ENCODE measurements at places on chromosomes 3 and 15.

- no peak for DNase-seq
Measured at GRCh38 chr3:182808041-182808770, 14.9 kb downstream of the ATP11B start.

GRCh38 chr3:197525706-197526105, 30.1 kb downstream of the BDH1 start:
- no peak for DNase-seq

GRCh38 chr15:32982001-32982400, 212.5 kb downstream of the FMN1 start:
- no peak for DNase-seq

- DNase-seq: no peak
Measured at GRCh38 chr3:18572809-18573208, 147.7 kb upstream of the SATB1 start.

DNA sequence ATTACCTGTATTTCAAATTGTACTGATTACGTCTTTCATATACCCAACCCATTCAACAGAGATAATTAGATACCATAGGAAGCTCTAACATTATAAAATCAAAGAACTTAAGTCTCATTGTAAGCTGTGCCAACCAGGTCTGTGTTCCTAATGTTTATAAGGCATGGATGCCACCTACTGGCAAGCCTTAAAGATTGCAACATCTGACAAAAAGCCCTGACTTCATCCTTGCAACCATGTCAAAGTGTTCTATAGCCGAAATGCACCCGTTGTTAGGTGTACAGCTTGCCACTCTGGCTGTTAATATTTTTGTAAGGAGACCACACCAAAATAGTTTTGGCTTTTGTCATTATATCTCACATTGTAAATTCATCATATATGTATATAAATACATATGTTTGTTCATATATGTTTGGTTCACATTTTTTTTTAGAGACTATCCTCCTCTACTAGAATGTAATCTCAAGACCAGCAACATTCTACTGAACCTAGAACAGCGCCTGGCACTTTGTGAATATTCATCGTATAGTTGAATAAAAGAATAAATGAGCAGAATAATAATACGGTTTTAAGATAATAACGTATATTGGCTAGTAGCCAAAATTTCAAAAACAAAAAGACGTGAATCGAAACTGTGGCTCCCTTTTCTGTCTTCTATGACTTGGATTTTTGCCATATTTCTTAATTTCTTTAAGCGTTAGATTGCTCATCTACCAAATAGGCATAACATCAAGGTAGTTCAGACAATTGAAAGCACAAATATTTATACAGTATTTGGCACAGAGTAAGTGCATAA, 258.1 kb downstream of the TBL1XR1 start:
- peak; percentile 36 for DNase-seq

DNA sequence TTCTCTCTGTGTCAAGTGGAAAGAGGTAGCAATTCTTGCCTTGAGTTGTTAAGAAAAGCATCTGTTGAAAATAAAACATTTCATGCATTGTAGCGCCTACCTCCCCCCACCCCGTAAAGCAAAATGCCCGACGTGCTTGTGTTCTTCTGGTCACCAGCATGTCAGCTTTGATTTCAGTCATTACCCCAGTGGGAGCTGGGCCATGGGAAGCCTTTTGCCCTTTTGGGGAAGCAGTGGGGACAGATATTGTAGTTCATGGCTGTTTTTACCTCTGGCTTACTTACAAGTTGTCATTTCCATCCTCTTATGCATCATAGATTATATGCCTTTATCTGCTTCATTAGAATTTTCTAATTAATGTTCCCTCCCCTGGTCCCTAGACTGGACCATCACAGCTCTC, 328.7 kb downstream of the RYR3 start:
- DNase-seq: no peak

- DNase-seq: no peak
Measured at GRCh38 chr3:133038731-133039375, 662 bp downstream of the TMEM108 start.

All from activated CD4-positive, alpha-beta T cell treated with anti-CD3 and anti-CD28 coated beads for 4 hours (primary cell).